ENCODE measurements at places on chromosomes 6 and 20.

DNA sequence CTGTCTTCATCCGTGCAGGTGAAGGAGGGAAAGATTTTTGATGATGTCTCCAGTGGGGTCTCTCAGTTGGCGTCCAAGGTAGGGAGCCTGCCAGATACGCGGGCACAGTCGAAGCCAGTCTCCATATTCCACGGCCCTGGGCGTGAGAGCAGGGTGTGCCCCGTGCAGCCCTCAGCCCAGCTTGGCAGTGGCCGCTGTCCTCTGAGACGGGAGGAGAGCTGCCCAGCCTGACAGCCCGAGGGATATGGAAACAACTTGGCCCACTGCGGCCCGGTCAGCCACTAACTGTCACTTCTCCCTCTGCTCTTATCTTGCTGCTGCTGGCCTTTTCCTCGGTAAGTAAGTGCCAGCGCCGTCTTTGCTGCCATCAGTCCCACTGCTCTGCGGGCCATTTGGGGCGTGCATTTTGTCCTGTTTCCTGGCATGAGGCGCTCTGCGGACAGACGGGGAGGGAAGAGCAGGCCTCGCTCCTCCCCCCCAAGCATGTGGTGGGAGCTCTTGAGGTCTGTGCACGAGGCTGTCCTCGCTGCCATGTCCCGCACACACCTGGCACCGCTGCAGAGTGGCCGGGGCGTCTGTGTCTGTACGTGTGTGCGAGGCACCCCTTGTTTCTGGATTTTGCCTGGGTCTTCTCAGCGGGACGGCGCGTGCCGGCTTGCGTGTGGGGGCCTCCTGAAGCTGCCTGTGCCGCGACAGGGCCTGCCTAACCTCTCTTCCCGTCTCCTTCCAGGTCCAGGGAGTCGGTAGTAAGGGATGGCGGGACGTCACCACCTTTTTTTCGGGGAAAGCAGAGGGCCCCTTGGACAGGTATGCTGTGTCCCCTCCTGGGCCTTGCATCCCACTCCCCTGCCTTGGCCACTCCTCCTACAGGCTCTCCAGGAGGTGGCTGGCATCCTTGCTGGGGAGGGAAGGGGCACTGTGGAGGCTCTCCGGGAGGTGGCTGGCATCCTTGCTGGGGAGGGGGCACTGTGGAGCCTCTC is 7.1 kb upstream of the COL20A1 start:
- DNase-seq, result no peak

DNA sequence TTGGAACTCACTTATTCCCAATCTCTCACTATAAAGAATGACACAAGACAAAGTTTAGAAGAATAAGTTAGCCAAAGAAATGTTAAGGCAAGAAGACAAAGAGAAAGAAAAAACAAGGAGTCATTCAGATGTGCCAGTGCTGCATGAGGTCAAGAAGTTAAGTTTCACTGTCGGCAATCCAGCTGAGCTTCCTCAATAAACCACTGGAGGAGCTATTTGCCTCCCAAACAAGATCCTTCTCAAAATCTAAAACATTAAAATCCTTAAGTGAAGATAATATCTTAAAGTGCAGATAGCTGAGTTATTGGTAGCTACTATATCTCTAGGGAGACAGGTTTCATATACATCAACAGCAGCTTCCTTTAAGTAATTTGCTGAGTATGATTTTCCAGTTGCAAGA is 512.3 kb downstream of the HDGFL1 start:
- DNase-seq, result no peak

GRCh38 chr20:51335329-51335841 is 207.1 kb downstream of the NFATC2 start:
- DNase-seq, result no peak

DNA sequence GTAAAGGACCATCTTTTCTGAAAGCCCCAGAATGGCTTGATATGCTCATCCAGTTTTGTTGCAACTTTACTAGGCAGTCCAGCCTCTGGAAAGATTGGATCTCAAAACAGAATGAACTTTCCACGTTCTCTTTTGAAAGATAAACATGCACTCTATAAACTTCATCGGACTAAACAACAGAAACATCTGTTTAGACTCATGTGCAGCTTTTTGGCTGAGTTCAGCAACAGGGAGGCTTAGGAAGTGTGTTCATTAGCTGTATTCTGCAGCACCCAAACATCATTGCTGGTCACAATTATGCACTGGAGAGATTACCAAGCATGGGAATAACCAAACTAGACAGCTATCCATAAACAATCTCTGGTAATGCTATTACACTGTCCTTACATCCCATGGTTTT is 180.5 kb downstream of the TENT5A start:
- DNase-seq, result no peak

- no peak for DNase-seq
Observed at GRCh38 chr6:9717568-9717967, 697.3 kb downstream of the TFAP2A start.

- DNase-seq, result no peak
Observed at GRCh38 chr6:126153661-126154060, 167.3 kb downstream of the TRMT11 start.

DNA sequence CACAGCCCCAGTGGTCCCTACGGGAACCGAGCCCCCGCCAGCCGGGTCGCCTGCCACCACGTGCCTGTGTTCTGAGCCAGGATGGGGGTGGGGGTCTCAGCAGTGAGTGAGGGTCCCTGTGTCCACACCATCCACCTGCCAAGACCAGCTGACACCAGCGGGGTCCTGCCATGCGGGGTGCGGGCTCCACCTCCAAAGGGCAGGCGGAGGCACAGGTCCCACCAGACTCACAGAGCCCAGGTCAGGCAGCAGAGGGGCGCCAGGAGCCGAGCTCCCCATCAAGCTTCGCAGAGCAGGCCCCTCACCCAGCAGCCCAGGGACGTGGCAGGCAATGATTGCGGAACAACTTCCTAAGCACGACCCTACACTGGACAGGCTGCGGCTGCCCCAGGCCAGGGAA is 50.5 kb downstream of the KCNQ2 start:
- no peak for DNase-seq

- no peak for DNase-seq
Observed at GRCh38 chr20:49542514-49542991, 25.4 kb downstream of the PTGIS start.

- DNase-seq, result no peak
Observed at GRCh38 chr6:161133963-161134362, 139.9 kb downstream of the AGPAT4 start.

GRCh38 chr6:37835923-37836322 is 16.4 kb downstream of the ZFAND3 start:
- no peak for DNase-seq

DNA sequence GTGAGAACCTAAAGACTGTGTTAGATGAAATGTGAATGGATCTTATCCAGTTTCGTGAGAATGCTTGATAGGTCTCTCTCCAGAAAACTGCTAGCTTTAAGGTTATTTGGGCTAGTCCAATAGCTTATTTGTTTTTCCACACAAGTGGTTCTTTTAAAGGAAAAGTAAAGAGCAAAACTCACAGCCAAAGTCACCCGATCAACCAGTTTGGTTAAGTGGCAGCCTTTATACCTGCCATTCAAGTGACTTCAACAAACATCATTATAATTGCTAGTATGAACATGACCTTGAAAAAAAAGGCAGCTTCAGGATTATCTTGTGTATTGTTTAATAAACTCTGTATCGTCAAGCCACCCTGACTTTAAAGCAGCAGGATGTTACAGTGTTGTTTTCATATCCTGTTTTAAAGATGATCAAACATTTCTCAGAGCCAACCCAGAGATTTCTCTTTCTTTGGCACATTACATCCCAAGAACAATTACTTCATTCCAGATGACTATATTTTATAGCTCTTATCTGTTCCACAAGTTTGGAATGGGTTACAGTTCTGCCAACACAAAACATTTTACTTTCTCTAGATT is 253.4 kb downstream of the EPHA7 start:
- DNase-seq, result no peak

GRCh38 chr6:124962639-124963415 is 590 bp downstream of the RNF217 start:
- DNase-seq, result no peak

DNA sequence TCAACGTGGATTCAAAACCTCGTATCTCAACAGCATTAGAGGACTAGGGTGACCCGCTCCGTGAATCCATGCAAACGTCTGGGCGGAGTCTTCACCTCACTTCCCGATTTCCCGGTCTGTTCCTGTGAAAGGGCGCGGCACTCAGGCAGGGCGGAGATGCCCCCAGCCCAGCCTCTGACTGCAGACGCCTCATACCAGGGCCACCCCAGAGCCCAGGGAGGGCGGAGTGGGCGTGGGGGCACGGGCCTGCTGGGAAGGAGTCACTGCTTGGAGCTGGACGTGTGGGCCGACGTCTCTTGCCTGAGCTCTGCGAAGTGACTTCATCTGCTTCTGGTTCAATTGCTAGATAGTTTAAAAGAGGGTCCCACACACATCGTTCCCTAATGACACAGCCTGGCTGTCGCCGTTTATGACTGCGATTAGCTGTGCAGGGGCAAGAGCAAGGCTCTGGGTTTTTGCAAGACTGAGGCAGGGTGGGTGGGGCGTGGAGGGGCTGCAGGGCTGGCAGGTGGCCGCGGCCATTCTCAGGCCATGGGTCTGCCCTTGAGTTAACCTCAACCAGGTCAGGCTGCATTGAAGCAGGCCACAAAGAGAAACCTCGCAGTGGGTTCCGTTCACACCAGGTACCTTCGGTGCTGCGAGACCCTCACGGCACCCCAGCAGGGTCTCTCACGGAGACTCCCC is 15.0 kb downstream of the SMOC2 start:
- DNase-seq, result no peak

DNA sequence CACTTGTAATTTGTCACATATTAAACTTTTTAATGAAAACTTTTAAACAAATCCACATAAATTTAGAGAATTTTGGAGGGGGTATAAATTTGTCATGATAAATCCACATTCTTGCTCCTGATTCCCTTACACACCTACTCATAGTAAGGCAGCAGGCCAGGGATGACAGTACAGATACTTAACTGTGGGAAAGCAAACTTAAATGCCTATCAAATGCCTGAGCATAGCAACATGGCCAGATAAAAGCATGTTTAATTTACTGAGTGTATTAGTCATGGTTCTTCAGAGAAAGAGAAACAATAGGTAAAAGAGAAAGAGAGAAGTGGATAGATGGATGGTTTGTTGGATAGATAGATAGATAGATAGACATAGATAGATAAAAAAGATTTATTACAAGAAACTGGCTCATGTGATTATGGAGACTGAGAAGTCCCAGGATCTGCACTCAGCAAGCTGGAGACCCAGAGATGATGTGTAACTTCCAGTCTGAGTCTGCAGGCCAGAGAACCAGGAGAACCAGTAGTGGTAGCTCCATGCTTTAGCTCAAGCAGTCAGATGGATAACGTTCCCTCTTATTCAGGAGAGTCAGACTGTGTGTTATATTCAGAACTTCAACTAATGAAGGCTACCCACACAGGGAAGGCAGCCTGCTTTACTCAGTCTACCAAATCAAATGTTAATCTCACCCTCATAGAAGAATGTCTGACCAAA is 15.9 kb upstream of the ADGRF1 start:
- no peak for DNase-seq

DNA sequence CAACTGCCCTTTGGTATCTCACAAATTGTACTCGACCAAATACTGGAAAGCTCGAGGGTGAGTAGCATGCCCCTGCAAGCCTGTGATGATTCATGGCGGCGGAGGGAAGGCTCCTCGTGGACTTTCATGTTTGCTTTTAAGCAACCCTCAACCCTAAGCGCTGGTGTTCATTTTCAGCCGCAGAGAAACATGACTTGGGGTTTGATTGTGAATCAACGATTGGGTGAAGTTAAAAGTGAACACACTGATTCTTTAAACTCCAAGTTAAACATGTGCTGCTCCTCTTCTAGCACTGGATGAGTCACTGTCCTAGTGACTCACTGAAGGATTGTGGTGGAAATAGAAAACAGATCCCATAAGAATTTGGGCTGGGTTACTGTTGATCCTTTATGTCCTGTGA is 8.3 kb downstream of the CD109 start:
- DNase-seq, result peak; percentile 18

DNA sequence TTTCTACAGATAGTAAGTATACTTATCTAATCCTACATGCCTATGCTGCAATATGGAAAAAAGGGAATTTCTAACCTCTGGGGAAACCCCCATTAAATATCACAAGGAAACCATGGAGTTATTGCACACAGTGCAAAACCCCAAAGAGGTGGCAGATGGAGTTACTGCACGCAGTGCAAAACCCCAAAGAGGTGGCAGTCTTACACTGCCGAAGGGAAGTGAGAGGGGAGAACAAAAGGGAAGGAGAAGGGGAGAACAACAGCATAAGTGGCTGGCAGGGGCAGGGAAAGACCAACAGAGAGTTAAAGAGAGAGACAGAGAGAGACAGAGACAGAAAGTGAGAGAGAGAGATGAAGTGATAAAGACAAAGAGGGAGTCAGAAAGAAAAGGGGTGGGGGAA is 43.8 kb upstream of the EIF2S2 start:
- no peak for DNase-seq

GRCh38 chr20:3173610-3174441 is 477 bp upstream of the LZTS3 start:
- DNase-seq, result peak; percentile 81

DNA sequence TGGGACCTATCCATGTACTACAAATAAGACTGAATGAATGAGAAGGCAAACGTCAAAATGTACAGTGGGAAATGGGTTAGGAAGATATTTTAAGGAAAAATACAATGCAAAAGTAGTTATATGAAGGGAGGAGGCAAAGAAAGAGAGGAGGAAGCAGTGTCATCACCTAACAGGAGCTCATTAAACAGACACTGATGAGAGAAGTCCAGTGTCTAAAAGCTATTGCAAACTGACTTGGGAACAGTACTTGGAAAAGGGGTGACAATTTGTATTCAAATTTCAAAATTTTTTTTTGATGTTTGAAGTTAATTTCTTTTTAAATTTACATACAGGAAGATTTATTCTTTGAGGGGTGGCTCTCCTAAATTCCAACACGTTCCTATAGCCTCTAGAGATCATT is 143.5 kb upstream of the NOX3 start:
- no peak for DNase-seq

GRCh38 chr20:16537025-16537665 is 36.1 kb downstream of the KIF16B start:
- DNase-seq, result no peak

- no peak for DNase-seq
Observed at GRCh38 chr6:27812805-27813492, 99.2 kb downstream of the OR2B2 start.

GRCh38 chr6:106122938-106123656 is 37.0 kb downstream of the PRDM1 start:
- no peak for DNase-seq

GRCh38 chr6:38445336-38445735 is 194.4 kb downstream of the BTBD9 start:
- DNase-seq, result no peak

DNA sequence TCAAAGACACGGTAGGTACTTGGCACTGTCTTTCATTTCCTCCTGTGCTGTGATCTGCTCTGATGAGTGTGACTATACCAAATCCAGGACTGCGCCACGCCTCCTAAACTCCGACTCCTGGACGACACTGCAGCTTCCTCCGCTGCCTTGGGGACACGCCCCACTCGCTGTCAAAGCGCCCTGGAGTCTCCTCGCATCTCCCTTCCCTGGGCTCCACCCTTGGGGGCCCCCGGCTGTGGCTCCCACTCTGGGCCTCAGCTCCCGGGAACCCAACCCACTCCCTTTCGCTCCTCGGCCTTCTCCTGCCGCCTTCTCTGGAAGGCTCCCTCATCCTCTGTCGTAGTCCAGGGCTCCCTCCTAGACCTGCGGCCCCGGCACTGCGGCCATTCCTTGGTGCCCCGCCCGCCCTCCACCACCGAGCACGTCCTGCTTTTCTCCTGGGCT is 61.2 kb downstream of the RSPH3 start:
- no peak for DNase-seq

- DNase-seq, result no peak
Observed at GRCh38 chr6:54267798-54268197, 40.4 kb upstream of the TINAG start.

GRCh38 chr6:66865771-66866170 is 1158.7 kb upstream of the EYS start:
- DNase-seq, result no peak

Measured in stimulated activated CD8-positive, alpha-beta memory T cell treated with anti-CD3 and anti-CD28 coated beads, Interleukin-7, amount 100 ng/mL, for 24 hours (primary cell).